Brain microvascular endothelial cell (primary cell): ENCODE measurements at places on chromosomes 1 and 21.
A peak's percentile ranks its signal among the peaks of the same experiment; 100 is the strongest.

DNA sequence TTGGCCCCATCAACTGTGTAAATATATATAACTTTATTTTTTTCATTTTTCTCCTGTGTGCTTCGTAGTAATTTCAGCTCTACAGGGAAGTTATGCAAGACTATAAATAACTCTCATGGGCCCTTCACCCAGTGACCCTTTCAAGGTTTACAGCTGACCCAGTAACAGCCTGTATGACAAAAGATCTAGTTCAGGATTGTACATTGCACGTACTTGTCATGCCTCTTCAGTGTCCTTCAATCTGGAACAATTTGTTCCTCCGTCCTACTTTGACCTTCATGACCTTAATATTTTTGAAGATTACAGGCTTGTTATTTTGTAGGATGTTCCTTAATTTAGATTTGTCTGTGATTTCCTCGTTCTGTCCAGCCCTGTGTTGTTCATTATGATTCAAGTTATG lies 40.5 kb downstream of the BRINP2 start:
- DNase-seq, result no peak

- no peak for DNase-seq
Observed at GRCh38 chr1:84078842-84079202, 65.2 kb upstream of the PRKACB start.

- DNase-seq, result no peak
Observed at GRCh38 chr1:200228486-200228885, 181.3 kb downstream of the ZNF281 start.

GRCh38 chr1:244496186-244496585 lies 35.1 kb downstream of the CATSPERE start:
- DNase-seq, result no peak

DNA sequence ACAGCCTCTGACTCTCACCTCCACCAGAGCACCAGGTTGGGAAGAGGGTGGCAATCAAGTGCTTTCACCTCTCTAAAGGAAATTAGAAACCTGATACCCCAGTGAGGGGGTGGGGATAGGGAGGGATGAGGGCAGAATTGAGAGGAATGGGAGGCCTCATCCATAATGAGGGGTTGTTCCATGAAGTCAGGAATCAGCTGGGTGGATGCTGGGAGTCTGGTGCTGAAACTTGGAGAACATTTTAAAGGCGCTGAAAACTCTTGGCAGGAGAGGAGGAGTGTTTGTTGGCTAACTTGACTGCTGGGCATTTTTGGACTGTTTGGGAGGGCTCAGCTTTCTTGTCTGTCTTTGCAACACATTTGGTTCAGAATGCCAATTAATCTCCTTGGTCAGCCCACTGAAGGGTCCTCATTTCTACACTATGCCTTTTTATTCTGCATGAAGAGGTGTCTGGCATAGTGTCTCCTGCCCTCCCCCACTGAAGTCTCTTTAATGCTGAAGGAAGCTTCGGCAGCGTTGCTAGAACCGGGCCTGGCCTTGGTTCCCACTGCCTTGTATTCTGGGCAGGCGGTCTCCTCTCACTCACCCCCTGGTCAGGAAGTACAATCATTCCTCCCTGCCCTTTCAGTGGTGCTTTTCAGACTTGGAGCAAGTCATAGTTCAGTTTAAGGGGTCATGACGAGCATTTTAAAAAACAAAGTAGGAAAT lies 2.2 kb downstream of the PHGDH start:
- no peak for DNase-seq

DNA sequence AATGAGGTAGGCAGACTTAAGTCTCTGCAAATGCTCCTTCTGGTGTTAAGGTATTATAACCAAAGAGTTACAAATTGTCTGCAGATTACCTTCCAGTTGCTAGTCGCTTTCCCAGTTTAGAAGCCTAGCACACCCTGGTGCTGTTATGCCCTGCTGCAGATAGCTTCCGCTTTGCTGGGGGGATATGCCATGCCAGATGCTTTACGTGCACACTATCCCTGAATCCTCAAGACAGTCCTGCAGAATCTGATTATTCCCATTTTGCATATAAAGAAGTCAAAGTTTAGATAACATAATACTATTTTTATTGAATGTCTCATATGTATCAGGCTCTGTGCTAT lies 166.5 kb downstream of the DHRS3 start:
- no peak for DNase-seq

DNA sequence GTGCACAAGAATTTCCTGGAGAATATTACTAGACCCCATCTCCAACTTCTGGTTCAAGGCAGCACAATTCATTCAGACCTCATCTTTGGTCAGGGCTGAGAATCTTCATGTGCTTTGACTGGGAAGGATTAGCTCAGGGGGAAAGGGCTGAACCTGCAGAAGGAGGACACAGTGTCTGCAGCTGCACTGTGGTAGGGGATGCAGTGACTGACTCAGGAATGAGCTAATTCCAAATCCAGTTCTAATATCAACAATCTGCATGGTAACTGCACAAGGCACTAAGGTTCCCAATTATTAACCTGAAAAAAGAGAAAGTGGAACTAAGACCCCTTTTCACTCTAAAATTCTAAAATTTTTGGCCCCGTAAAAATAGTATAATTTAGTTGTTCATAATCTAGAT lies 31.6 kb downstream of the TTLL7 start:
- DNase-seq, result no peak

- no peak for DNase-seq
Observed at GRCh38 chr1:60678802-60679201, 403.6 kb upstream of the NFIA start.

- DNase-seq, result peak; percentile 35
Observed at GRCh38 chr1:85465099-85465785, at the start of gene DDAH1. Gene DDAH1, minus strand, starts transcription at chr1:85465159. Its CDS starts 114 bp downstream, at chr1:85465045.
